ENCODE measurements at places on chromosomes 13 and 19.

DNA sequence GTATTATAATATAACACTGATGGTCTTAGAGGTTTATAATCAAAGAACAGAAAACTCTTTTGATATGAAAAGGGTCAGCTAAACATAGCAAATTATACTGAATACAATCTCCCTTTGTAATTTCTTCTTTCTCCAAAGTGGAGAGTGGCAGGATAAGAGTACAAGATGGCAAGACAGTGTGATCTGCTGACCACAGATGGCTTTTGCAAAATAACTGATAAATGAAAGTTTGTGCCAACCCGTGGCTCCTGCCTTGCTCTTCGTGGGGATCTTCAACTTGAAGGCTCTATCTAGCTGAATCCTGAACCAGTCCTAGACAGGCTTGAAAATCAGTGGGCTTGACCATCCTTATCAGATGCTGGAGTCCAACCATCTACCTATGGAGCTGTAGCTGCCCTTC is 185.7 kb downstream of the VWA8 start:
- DNase-seq, result no peak

- DNase-seq, result peak; percentile 59
Observed at GRCh38 chr13:98144027-98144741, 1.3 kb downstream of the FARP1 start.

DNA sequence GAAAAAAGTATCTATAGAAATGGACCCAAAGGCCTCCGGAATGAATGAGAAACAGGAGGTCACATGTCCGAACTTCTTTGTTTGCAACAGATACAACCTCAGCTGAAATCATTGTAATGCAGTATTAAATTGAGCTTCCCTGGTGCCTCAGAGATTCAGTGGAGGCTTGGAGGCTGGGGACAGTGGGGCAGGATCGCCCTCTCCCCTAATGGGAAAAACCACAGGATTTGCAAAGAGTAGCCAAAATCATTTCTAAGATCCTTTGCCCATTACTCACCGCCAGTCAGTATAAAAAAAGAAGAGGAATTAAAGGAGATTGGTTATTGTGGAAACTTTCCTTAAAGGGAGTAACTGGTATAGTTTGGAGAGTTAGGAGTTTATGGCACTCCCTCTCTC is 30.4 kb upstream of the IRS2 start:
- DNase-seq, result peak; percentile 75

GRCh38 chr13:42926043-42926442 is 66.0 kb downstream of the EPSTI1 start:
- no peak for DNase-seq

DNA sequence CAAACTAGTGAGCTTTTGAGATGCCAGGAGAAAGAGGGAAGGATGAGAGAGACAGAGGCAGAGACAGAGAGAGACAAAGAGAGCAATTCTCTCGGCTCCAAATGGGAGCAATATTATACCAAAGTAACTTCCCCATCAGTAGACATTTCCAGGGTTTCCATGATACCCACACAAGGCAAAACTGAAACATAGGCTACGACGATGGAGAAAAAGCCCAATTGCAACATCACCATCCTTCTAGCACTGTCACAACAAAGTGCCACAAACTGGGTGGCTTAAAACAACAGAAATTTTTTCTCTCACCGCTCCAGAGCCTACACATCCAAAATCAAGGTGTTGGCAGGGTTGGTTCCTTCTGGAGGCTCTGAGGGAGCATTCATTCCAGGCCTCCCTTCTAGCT is 81.4 kb downstream of the KCTD12 start:
- no peak for DNase-seq

DNA sequence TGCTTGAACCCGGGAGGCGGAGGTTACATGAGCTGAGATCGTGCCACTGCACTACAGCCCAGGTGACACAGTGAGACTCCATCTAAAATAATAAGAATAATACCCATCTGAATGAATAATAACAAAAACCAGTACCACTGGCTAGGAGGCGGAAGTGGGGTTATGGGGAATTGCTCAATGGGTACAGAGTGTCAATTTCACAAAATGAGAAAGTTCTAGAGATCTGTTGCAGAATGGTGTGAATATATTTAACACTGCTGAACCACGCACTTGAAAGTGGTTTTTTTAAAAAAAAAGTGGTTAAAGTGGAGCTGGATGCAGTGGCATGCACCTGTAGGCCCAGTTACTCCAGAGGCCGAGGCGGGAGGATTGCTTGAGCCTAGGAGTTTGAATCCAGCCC is 18.5 kb downstream of the KLF2 start:
- DNase-seq, result no peak

GRCh38 chr19:48696353-48697010 is 711 bp downstream of the FUT2 start:
- DNase-seq, result no peak

- no peak for DNase-seq
Observed at GRCh38 chr13:57763689-57764088, 132.1 kb downstream of the PCDH17 start.

- no peak for DNase-seq
Observed at GRCh38 chr13:103101901-103102300, 35.7 kb upstream of the SLC10A2 start.

All from muscle of back (tissue), 13 donors.